Vagina (tissue), 2 donors: ENCODE measurements at places on chromosomes 13 and 19. TPM values are rescaled to one million over a fixed set of nuclear protein-coding genes. Genes with fewer than 3 reads are reported as not detected.

- H3K27me3 ChIP-seq, result no peaks in the 10 kb centered on the region
- DNase-seq, result no peak
- H3K36me3 ChIP-seq, result no peaks in the 10 kb centered on the region
- no peak overlapping the region for H3K27ac ChIP-seq
These were observed 111.4 kb upstream of the C1QTNF9B start for GRCh38 chr13:24008679-24009078.

DNA sequence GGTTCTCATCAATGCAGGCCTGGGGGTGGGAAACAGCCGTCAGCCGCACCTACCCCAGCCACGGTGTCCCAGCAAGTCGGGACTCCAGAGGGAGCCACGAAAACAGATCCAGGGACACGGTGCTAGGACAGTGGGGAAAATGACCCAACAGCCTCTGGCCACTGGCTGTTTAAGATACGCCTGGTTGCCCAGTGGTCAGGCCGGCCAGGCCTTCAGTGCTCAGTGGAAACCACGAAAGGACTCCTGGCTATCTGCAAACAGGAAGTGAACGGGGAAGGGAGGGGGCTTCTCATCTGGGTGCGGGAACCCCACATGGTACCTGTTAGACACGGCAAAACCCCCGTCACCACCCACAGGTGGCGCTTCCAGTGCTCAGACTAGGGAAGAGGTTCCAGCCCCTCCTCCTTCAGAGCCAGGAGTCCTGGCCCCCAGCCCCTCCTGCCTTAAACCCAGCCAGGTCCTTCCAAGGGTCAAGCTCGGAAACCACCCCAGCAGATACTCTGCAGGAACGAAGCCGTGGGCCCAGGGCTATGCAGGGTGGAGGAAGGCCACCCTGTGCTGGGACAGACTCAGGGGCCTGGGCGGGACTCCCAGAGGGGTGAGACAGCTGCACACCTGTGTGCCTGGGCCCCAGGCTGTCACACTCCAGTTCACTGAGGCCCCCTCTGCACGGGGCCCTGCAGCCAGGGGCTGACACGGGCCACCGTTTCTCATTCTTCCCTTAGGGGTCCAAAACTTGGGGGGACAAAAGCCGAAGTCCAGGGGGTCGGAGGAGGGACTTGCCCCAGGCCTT lies 4.5 kb downstream of the PPP1R12C start:
- H3K27ac ChIP-seq, result peak overlapping the region; percentile 96
- peak overlapping the region; percentile 39 for H3K4me3 ChIP-seq
- H3K27me3 ChIP-seq, result no peaks in the 10 kb centered on the region
- no peak for DNase-seq
- H3K4me1 ChIP-seq, result peaks cover 62% of the 10 kb centered on the region

- H3K4me3 ChIP-seq, result peak within 1 kb of the TSS; percentile 48
- no peaks in the 10 kb centered on the region for H3K27me3 ChIP-seq
- H3K36me3 ChIP-seq, result no peaks in the 10 kb centered on the region
- H3K4me1 ChIP-seq, result peaks cover 7% of the 10 kb centered on the region
- DNase-seq, result no peak
These were observed at the start of gene DCLK1 for GRCh38 chr13:36131222-36131930. DCLK1 (minus strand) TSS chr13:36131382.

- no peaks in the 10 kb centered on the region for H3K4me1 ChIP-seq
- no peaks in the 10 kb centered on the region for H3K36me3 ChIP-seq
- H3K27ac ChIP-seq, result no peak overlapping the region
These were observed 23.7 kb downstream of the ATCAY start for GRCh38 chr19:3904233-3904632.

- no peak for DNase-seq
- H3K4me3 ChIP-seq, result no peak overlapping the region
- H3K36me3 ChIP-seq, result no peaks in the 10 kb centered on the region
- no peaks in the 10 kb centered on the region for H3K4me1 ChIP-seq
- H3K27me3 ChIP-seq, result no peaks in the 10 kb centered on the region
- H3K27ac ChIP-seq, result no peak overlapping the region
These were observed 170.0 kb downstream of the NUFIP1 start for GRCh38 chr13:44819245-44819644.

DNA sequence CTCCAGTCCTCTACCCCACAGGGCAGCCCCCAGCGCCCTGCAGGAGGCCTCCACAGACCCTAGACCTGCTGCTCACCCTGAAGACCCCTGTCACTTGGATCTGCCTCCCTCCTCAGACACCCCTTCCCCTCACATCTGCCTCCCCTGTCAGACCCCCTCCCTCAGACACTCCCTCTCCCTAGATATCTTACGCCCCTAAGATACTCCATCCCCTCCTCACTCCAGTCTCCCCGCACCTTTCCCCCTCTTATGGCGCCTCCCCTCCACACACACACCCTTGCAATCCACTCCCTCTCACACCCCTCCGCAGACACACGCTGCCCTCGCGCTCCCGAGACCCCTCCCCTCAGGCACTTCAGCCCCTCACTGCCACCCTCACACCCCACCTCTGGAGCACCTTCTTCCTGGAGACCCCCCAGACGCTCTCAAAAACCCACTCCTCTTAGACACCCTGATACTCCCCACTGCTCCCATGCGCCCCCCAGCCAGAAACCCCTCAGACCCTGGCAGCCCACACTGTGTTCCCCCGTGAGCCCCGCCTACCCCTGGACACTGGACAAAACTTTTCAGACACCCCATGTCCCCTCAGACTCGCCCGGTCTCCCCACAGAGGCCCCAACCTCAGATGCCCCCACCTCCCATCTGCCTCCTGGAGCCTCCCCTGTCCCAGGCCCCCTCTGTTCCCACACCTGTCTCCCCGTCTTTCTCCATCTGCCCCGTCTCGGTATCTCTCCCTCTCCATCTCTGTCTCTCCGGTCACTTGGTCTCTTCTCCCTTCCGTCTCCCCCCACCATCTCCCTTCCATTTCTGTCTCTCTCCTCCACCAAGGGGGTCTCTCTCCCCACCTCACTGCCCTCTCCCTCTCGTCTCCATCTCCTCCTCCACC lies 14.5 kb downstream of the ERFL start:
- H3K4me3 ChIP-seq, result no peak overlapping the region
- no peaks in the 10 kb centered on the region for H3K36me3 ChIP-seq
- peaks cover 7% of the 10 kb centered on the region for H3K27me3 ChIP-seq
- no peak for DNase-seq
- peaks cover 14% of the 10 kb centered on the region for H3K4me1 ChIP-seq

DNA sequence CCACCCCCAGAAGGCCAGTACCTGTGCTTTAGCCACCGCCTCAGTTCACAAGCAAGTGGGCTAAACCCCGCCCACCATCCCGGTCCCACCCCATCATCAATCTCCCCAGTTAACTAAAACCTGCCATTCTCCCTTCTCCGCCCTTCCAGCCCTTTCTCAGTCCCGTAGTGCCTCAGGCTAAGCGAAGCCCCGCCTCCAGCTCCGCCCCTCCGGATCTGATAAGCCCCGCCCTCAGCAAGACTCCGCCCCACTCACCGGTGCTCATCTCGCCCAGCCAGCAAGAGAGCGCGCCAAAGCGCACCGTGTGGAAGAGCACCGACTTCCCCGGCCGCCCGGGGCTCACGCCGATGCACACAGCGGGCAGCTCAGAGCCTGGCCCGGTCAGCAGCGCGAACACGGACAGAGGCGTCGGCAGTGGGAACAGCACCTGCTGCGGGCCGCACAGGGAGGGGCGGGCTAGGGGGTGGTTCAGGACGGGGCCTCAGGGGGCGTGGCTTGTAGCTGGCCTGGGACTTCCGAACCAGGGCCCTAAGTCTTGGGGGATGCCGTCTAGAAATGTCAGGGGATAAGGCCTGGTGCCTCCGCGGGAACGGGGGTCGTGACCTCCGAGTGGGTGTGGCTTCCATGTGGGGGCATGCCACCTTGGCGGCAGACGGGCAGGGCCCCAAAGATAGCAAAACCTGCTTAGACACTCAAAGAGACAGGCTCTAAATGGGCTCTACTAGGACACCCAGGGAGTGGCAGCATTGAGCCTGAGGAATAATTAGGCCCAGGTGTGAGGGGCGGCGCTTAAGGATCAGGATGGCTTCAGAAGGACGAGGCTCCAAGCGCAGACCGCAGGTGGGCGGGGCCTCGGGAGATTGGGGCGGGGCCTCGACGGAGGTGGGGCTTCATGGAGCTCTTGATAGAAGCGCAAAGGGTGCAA lies 21.4 kb downstream of the MAP4K1 start:
- DNase-seq, result peak; percentile 71
- peaks cover 6% of the 10 kb centered on the region for H3K4me1 ChIP-seq
- no peaks in the 10 kb centered on the region for H3K27me3 ChIP-seq
- no peaks in the 10 kb centered on the region for H3K36me3 ChIP-seq

- H3K4me1 ChIP-seq, result peaks cover 7% of the 10 kb centered on the region
- H3K4me3 ChIP-seq, result no peak overlapping the region
- no peak overlapping the region for H3K27ac ChIP-seq
- H3K36me3 ChIP-seq, result peaks cover 36% of the 10 kb centered on the region
- H3K27me3 ChIP-seq, result no peaks in the 10 kb centered on the region
- no peak for DNase-seq
These were observed 88.0 kb upstream of the MCF2L start for GRCh38 chr13:112880976-112881540.

- H3K36me3 ChIP-seq, result peaks cover 7% of the 10 kb centered on the region
- peak within 1 kb of the TSS; percentile 61 for H3K4me3 ChIP-seq
- peak within 1 kb of the TSS; percentile 91 for H3K27ac ChIP-seq
- H3K4me1 ChIP-seq, result peaks cover 15% of the 10 kb centered on the region
- no peaks in the 10 kb centered on the region for H3K27me3 ChIP-seq
These were observed at the start of gene ZNF135 for GRCh38 chr19:58059003-58059670. ZNF135 (plus strand) TSS chr19:58059282; CDS start chr19:58060003, 721 bp downstream.

DNA sequence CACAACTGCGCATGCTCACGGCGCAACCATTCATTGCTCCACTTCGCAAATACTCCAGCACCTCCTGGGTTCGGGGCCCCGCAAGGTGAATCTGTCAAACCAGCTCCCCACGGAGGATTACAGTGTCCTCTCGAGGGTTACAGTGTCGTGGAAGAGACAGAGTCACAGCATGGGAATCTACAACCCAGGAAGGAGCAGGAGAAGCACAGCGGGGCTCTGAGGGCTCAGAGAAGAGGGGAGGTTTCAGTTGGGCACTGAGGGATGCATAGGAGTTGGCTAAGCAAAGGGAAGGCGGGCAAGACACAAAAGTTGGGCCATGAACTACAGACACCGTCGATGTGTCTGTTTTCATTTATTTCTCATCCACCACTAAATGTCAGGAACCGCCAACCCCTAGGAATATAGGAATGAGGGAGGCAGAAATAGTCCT lies 1.0 kb upstream of the GTF2F1 start:
- no peaks in the 10 kb centered on the region for H3K27me3 ChIP-seq
- DNase-seq, result no peak
- H3K27ac ChIP-seq, result peak overlapping the region; percentile 77
- peaks cover 12% of the 10 kb centered on the region for H3K36me3 ChIP-seq
- H3K4me3 ChIP-seq, result peak overlapping the region; percentile 79

DNA sequence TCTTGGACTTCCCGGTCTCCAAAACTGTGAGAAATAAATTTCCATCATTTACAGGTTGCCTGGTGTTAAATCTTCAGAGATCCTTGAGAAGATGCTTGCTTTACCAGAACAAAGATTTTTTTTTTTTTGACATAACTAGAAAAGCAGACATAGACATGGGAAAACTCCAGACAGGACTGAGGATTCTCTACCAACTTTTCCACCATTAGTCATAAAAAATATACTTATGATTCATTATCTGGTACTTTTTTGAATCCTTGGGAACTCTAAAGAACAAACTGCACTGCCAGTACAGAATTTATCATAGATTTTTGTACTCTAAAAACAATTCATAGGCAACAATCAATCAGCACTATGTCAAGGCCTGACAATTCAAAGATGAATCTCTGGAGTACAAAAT lies 487.6 kb downstream of the EFNB2 start:
- no peak for DNase-seq
- H3K4me1 ChIP-seq, result no peaks in the 10 kb centered on the region
- no peaks in the 10 kb centered on the region for H3K36me3 ChIP-seq
- no peaks in the 10 kb centered on the region for H3K27me3 ChIP-seq
- H3K4me3 ChIP-seq, result no peak overlapping the region

DNA sequence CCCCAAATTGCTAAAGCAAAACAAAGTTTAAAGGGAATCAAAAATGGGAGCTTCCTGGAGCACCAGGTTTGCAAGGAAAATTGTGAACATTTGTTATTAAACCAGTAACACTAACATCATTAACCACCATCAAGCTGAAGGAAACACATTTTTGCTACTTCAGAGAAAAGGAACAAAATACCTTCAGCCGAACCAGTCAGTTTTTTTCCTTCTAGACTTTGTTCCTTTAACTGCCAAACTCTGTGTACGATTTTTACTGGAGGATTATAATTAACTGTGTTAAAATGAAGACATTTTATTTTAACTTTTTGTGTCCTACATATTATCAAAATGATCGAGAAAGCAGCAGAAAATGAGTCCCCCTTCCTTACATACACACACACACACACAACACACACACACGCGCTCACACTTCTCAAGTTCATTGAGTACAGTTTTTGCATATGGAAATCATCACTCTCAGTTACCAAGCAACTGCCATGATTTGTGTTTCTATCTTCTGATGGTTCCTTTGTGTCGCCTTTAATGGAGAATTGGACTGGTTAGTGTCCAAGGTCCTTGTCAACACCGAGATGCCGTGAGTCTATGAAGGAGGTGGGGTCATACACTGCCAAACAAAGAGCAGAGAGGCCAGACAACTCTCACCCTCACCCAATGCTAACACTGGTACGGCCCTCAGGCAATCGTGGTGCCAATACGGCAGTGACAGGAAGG lies 9.8 kb upstream of the SERP2 start:
- no peak overlapping the region for H3K27ac ChIP-seq
- DNase-seq, result no peak
- no peaks in the 10 kb centered on the region for H3K36me3 ChIP-seq
- H3K4me3 ChIP-seq, result no peak overlapping the region
- no peaks in the 10 kb centered on the region for H3K27me3 ChIP-seq

DNA sequence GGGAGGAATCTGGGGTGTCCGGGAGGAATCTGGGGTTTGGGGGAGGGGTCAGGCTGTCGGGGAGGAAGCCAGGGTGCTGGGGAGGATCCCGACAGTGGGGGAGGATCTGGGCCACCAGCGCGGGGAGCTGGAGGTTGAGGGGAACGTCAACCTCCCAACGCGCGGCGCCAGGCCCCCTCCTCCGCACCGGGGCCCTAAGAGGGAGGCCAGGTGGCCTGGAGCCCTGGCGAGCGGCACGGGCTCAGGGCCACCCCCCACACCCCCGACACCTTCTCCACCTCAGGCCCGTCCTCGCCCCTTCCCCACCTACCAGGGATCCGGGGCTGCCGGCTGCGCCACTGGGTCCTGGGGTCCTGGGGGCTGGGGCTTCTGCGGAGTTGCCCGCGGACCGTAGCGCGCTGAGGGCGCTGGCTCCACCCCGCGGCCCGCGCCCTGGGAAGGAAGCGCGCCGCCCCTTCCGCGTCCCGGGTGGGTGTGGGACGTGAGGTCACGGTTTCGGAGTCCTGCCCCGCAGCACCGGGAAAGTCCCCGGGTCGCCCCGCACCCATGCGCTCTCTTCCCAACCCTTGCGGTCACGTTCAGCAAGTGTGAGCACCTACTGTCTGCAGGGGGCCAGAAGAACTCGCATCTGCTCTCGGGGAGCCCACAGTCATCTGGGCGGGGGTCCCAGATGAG lies at the start of gene TICAM1:
Gene TICAM1, minus strand, starts transcription at position 409 of the 675 bp plus-strand sequence. CDS start 13,335 bp downstream, outside the sequence.
- H3K36me3 ChIP-seq, result no peaks in the 10 kb centered on the region
- peaks cover 21% of the 10 kb centered on the region for H3K4me1 ChIP-seq
- DNase-seq, result no peak
- peak within 1 kb of the TSS; percentile 84 for H3K4me3 ChIP-seq
- peak within 1 kb of the TSS; percentile 96 for H3K27ac ChIP-seq
- H3K27me3 ChIP-seq, result no peaks in the 10 kb centered on the region

- H3K27ac ChIP-seq, result peak within 1 kb of the TSS; percentile 95
- DNase-seq, result no peak
- peaks cover 13% of the 10 kb centered on the region for H3K4me1 ChIP-seq
- H3K4me3 ChIP-seq, result peak within 1 kb of the TSS; percentile 83
These were observed at the start of gene ZNF358 for GRCh38 chr19:7515645-7516151. ZNF358 (plus strand) TSS chr19:7516103; CDS start chr19:7519243, 3,140 bp downstream.

Gene SLAIN1
- total RNA-seq, result 2.2 TPM

Gene LGI4
- 32.9 TPM for total RNA-seq

Gene TMPRSS9
- total RNA-seq, result not detected

Gene CELF5
- not detected for total RNA-seq

Gene ZNF471
- 4.2 TPM for total RNA-seq
